ENCODE measurements at places on chromosomes 12 and 14.

- DNase-seq, result peak; percentile 50
These were observed 58.6 kb downstream of the ZFP36L1 start for GRCh38 chr14:68734231-68734732.

GRCh38 chr12:51921017-51921725 lies 13.9 kb downstream of the ACVRL1 start:
- no peak for DNase-seq

GRCh38 chr12:14193639-14194038 lies 171.8 kb upstream of the ATF7IP start:
- no peak for DNase-seq

DNA sequence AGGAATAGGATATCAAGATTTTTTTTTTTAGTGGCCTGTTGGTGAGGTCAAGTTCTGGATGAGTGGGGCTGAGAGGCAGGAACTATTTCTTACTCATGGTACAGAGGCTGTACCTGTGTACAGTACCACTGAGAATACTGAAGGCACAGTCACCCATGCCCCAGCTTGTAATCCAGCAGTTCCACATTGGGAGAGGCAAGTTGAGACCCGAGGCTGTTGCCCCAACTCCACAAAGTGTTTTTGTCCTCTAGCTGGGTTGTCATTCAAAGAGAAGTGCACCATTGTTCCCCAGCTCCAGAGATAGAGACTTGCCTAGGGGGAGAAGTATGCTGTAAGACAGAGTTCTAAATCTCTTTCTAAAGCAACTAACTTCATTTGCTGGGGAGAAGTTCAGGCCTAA lies 38.7 kb downstream of the ARID2 start:
- no peak for DNase-seq

DNA sequence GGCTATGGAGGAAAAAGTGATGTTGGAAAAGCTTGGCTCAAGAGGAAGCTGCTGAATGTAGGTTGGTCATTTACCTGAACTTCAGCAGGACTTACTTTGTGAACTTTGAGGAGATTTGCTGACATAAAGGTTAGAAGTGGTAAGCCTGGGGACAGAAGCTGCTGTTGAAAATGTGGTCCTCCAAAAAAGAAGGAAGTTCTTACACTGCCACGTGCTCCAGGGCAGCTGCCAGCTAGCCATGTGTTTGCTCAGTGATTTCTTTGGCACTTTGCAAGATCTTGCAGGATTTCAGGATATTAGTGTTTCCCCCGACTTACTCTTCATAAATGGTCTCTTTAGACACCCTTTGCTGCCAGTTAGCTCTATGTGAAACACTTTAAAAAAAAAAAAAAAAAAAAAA lies 14.8 kb upstream of the DYRK2 start:
- DNase-seq, result no peak

- DNase-seq, result no peak
These were observed 14.2 kb upstream of the OS9 start for GRCh38 chr12:57679697-57680096.
